Caco-2 (cell line): ENCODE measurements at places on chromosomes 16 and 17. TPM values are rescaled to one million over a fixed set of nuclear protein-coding genes. Genes with fewer than 3 reads are reported as not detected.

The STXBP4 gene
- 16.1 and 16.8 TPM in 2 replicates for total RNA-seq

The KRT39 gene
- total RNA-seq: not detected in 2 replicates

The TBC1D3D gene
- total RNA-seq: 0.30 and 0.86 TPM in 2 replicates

The PNMT gene
- total RNA-seq: not detected in 2 replicates

The PRKCB gene
- total RNA-seq: not detected in 2 replicates

The AGRP gene
- total RNA-seq: not detected in 2 replicates

The HOXB4 gene
- total RNA-seq: 3.4 and 3.9 TPM in 2 replicates
